Caco-2 (cell line): ENCODE measurements at places on chromosomes 5 and 9. TPM values are rescaled to one million over a fixed set of nuclear protein-coding genes. Genes with fewer than 3 reads are reported as not detected.

The BNC2 gene
- total RNA-seq: 0.12 and 0.20 TPM in 2 replicates

The RANBP17 gene
- 28.2 and 31.8 TPM in 2 replicates for total RNA-seq

The PCDHGB1 gene
- 0.60 and 0.66 TPM in 2 replicates for total RNA-seq

The SOWAHA gene
- 3.7 and 4.1 TPM in 2 replicates for total RNA-seq

The FAXDC2 gene
- 0.95 and 1.6 TPM in 2 replicates for total RNA-seq

The NXNL2 gene
- 0.52 and 0.60 TPM in 2 replicates for total RNA-seq

The ARAP3 gene
- total RNA-seq: 6.3 and 7.5 TPM in 2 replicates
